ENCODE measurements at places on chromosomes 7 and 10. TPM values are rescaled to one million over a fixed set of nuclear protein-coding genes. Genes with fewer than 3 reads are reported as not detected.
A peak's percentile ranks its signal among the peaks of the same experiment; 100 is the strongest.

SLC16A12 gene
- not detected for total RNA-seq

DNA sequence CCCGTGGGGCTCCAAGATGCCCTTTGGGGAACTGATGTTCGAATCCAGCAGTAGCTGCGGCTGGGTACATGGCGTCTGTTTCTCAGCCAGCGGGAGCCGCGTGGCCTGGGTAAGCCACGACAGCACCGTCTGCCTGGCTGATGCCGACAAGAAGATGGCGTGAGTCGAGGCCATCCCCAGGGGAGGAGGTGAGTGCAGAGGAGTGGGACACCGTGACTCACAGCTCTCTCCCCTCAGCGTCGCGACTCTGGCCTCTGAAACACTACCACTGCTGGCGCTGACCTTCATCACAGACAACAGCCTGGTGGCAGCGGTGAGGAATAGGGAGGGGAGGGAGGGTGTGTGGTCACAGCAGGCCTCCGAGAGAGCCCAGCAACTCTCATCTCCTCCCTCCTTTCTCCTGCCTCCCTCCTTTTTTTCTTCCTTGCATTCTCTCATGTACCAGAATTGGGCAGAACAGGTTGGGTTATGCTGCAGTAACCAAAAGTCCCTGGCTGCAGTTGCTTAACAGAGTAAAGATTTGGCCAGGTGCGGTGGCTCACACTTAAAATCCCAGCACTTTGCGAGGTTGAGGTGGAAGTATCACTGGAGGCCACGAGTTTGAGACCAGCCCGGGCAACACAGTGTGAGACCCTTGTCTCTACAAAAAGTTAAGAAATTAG is 16.5 kb downstream of the ARPC1B start:
- H3K36me3 ChIP-seq: peaks cover 60% of the 10 kb centered on the region
- H3K4me1 ChIP-seq: peaks cover 4% of the 10 kb centered on the region
- no peak overlapping the region for H3K27ac ChIP-seq
- DNase-seq: no peak
- no peak overlapping the region for H3K4me3 ChIP-seq

DNA sequence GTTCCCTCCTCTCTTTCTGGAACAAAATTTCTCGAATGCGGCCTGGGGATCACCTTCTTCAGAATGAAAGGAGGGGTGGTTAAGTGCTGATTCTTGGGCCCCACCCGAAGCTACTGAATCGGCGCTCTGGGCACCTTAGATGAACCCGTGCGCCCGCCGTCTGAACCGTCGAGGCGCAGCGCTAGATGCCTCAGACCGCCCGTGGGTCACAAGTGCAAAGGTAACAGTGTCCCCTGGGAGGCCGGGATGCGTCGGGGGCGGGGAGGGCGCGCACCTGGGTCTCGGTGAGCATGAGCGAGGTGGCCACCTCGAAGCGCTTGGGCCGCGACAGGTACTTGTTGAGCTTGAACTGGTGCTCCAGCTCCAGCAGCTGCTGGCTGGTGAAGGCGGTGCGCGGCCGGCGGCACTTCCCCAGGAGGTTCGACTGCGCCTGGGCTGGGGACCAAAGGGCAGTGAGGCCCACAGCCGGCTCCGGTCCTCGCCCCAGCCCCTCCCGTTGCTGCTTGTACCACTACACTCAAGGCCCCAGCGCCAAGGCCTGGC is 4.2 kb downstream of the MNX1 start:
- H3K4me1 ChIP-seq: peaks cover 2% of the 10 kb centered on the region
- no peak overlapping the region for H3K4me3 ChIP-seq
- no peak overlapping the region for H3K27ac ChIP-seq
- H3K36me3 ChIP-seq: no peaks in the 10 kb centered on the region

- H3K4me3 ChIP-seq: no peak overlapping the region
- no peak overlapping the region for H3K27ac ChIP-seq
- no peak for DNase-seq
- H3K4me1 ChIP-seq: no peaks in the 10 kb centered on the region
Measured at GRCh38 chr7:23044581-23044980, 30.7 kb upstream of the HYCC1 start.

EIF4EBP2 gene
- total RNA-seq: 48.5 TPM

DNA sequence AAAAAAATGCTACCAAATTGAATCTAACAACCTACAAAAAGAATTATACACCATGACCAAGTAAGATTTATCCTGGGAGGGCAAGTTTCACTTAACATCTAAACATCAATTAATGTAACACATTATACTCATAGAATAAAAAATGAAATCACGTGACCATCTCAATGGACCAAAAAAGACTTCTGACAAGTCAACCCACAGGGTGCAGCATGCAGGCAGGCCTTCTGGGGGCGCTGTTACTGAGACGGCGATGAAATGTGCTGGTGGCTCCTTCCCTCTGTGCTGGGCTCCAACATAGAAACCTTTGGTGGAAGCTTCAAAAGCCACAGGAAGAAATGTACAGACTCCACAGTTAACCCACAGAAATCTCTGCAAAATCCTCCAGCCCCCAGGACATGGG is 103.1 kb downstream of the INHBA start:
- H3K4me3 ChIP-seq: no peak overlapping the region
- no peaks in the 10 kb centered on the region for H3K4me1 ChIP-seq
- no peaks in the 10 kb centered on the region for H3K36me3 ChIP-seq
- DNase-seq: no peak

MBL2 gene
- total RNA-seq: not detected

DNA sequence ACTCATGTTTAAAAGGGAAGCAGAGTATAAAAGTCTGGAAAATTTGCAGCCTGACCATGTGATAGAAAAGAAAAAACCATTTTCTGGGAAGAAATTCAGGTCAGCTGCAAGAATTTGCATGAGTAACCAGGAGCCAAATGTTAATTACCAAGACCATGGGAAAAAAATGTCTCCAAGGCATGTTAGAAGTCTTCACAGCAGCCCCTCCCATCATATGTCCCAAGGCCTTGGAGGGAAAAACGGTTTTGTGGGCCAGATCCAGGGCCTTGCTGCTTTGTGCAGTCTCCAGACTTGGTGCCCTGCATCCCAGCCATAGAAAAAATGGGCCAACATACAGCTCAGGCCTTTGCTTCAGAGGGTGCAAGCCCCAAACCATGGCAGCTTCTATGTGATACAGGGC is 1019.6 kb upstream of the SORCS1 start:
- no peaks in the 10 kb centered on the region for H3K27me3 ChIP-seq
- H3K4me3 ChIP-seq: no peak overlapping the region
- DNase-seq: no peak
- no peaks in the 10 kb centered on the region for H3K36me3 ChIP-seq
- no peak overlapping the region for H3K27ac ChIP-seq

DNA sequence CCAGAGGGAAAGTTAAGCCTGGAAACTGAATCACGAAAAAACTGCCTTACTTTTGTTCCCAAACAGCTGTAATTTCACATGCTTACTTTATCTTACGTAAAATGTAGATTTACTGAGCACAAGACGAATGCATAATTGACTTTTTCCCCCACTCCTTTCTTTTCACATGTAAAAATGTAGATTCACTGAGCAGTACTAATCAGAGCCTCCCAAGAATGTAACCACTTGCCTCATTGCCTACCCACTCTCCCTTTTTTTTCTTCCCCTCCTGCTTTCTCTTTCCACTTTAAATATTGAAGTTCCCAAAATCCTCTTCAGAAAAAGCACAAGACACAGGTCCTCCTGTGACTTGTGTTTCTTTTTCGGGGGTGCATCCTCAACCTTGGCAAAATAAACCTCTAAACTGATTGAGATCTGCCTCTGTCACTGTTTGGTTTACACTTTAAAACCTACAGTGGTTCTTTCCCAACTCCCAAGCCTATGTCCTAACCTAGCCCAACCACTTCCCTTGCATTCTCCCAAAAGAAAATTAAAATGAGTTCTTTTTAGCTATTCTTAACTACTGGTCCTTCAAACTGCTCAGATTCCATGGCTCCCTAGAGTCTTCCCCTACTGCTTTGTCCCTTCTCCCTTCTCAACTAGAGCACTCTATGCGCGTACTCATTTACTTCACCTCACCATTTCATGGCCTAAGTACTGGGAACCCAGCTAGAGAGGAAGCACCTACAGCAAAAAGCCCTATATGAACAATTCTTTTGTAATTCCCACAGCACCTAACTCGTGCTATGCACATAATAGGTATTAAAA is 236.6 kb upstream of the MKLN1 start:
- DNase-seq: no peak
- H3K4me1 ChIP-seq: peaks cover 12% of the 10 kb centered on the region
- no peak overlapping the region for H3K27ac ChIP-seq
- H3K36me3 ChIP-seq: peaks cover 5% of the 10 kb centered on the region
- H3K27me3 ChIP-seq: no peaks in the 10 kb centered on the region

- H3K4me3 ChIP-seq: no peak overlapping the region
- H3K27me3 ChIP-seq: no peaks in the 10 kb centered on the region
- DNase-seq: no peak
- no peak overlapping the region for H3K27ac ChIP-seq
- no peaks in the 10 kb centered on the region for H3K4me1 ChIP-seq
- H3K36me3 ChIP-seq: no peaks in the 10 kb centered on the region
Measured at GRCh38 chr7:45601094-45601493, 26.9 kb downstream of the ADCY1 start.

- no peak overlapping the region for H3K4me3 ChIP-seq
- no peaks in the 10 kb centered on the region for H3K36me3 ChIP-seq
- H3K27ac ChIP-seq: no peak overlapping the region
- no peaks in the 10 kb centered on the region for H3K4me1 ChIP-seq
- no peak for DNase-seq
Measured at GRCh38 chr7:84454174-84454959, 259.8 kb upstream of the SEMA3A start.

GRCh38 chr7:55365205-55365674 is at the start of gene LANCL2:
TSS of gene LANCL2 (plus strand) at chr7:55365337. CDS start at chr7:55366026, 689 bp downstream.
- peak within 1 kb of the TSS; percentile 91 for H3K27ac ChIP-seq
- DNase-seq: no peak
- H3K36me3 ChIP-seq: no peaks in the 10 kb centered on the region
- H3K27me3 ChIP-seq: no peaks in the 10 kb centered on the region
- H3K4me3 ChIP-seq: peak within 1 kb of the TSS; percentile 99
- peaks cover 9% of the 10 kb centered on the region for H3K4me1 ChIP-seq

- H3K4me1 ChIP-seq: no peaks in the 10 kb centered on the region
- no peak for DNase-seq
- H3K27ac ChIP-seq: no peak overlapping the region
- H3K27me3 ChIP-seq: no peaks in the 10 kb centered on the region
- H3K4me3 ChIP-seq: no peak overlapping the region
Measured at GRCh38 chr7:70512761-70513160, 619.2 kb upstream of the GALNT17 start.

DNA sequence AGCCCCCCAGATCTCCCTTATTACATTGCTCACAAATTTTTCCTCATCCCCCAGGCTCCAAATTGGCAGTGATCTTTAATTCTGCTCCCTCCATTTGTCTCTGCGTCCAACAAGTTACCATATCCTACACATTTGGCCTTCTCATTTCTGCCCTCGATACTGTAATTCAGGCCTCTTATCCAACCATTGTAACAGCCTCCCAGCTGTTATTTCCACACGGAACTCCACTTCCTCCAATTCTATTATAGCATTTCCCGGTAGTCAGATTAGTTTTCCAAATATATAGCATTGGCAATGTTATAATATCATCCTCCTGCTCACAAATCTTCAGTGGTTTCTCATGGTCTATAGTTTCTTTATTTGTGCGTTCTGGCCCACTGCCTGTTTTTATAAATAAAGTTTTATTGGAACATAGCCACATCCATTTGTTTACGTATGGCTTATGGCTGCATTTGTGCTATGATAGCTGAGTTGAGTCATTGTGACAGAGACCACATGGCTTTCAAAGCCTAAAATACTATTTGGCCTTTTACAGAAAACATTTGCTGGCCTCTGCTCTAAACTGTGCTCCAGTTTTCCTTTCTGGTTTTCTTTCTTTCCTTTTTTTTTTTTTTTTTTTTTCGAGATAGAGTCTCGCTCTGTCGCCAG is 126.5 kb upstream of the ZNF438 start:
- H3K27ac ChIP-seq: no peak overlapping the region
- no peaks in the 10 kb centered on the region for H3K27me3 ChIP-seq
- no peaks in the 10 kb centered on the region for H3K36me3 ChIP-seq
- H3K4me1 ChIP-seq: no peaks in the 10 kb centered on the region

- H3K27ac ChIP-seq: no peak overlapping the region
- peaks cover 20% of the 10 kb centered on the region for H3K4me1 ChIP-seq
- no peaks in the 10 kb centered on the region for H3K36me3 ChIP-seq
- no peak overlapping the region for H3K4me3 ChIP-seq
- no peaks in the 10 kb centered on the region for H3K27me3 ChIP-seq
Measured at GRCh38 chr7:69849268-69849667, 251.0 kb downstream of the AUTS2 start.

DNA sequence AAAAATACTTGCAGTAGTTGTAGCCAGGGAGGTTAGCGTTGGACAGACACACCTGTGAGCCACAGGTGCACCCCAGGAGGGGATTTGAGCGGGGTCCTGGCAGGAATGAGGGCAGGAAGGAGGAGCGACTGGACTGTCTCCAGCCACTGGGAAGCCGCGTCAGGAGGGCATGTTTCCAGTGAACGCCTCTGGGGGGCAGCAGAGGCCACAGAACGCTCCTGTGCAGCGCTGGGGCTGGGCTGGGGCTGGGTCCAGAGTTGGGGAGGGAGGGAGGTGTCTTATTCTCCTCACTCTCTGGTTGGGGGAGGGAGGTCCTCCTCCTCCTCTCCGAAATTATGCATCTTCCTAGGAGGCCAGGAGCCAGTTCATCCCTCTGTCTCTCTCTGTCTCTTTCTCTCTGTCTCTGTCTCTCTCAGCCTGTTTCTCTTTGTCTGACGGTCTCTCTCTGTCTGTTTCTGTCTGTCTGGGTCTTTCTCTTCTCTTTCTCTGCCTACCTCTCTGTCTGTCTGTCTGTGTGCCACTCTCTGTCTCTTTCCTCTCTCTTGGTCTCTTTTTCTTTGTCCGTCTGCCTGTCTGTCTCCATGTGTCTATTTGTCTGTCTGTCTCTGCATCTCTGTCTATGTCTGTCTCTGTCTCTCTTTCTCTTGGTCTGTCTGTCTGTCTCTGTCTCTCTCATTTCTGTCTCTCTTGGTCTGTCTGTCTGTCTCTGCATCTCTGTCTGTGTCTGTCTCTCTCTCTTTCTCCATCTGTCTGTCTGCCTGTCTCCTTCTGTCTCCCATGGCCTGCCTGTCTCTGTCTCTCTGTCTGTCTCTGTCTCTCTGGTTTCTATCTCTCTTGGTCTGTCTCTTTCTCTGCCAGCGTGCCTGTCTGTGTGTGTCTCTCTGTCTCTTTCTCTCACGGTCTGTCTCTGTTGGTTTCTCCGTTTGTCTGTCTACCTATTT is 9.9 kb upstream of the PSMG3 start:
- H3K4me1 ChIP-seq: no peaks in the 10 kb centered on the region
- H3K36me3 ChIP-seq: no peaks in the 10 kb centered on the region
- no peak for DNase-seq
- no peak overlapping the region for H3K4me3 ChIP-seq
- no peaks in the 10 kb centered on the region for H3K27me3 ChIP-seq
